ENCODE measurements at places on chromosomes 12 and 14.

DNA sequence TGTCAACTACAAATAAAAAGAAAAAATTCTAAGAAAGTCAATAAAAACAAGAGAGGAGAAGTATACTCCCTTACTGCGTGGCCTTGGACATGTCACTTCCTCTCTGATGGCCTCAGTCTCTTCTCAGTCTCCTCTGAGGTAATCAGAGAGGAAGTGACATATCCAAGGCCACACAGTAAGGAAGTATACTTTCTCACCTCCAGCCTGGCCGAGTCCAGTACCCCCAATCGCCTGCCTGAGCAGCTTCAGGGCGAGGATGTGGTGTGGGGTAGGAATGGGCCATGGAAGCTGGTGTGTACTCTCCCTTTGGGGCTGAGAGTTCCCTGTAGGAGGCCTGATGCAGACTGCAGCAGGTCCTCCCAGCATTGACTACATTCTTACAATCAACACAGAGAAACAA lies 15.8 kb downstream of the VDR start:
- DNase-seq: no peak

GRCh38 chr12:125187148-125187745 lies 122.0 kb downstream of the AACS start:
- peak; percentile 71 for DNase-seq

GRCh38 chr14:78130356-78130755 lies 39.8 kb upstream of the NRXN3 start:
- DNase-seq: no peak

GRCh38 chr14:99004112-99004511 lies 267.9 kb downstream of the BCL11B start:
- no peak for DNase-seq

DNA sequence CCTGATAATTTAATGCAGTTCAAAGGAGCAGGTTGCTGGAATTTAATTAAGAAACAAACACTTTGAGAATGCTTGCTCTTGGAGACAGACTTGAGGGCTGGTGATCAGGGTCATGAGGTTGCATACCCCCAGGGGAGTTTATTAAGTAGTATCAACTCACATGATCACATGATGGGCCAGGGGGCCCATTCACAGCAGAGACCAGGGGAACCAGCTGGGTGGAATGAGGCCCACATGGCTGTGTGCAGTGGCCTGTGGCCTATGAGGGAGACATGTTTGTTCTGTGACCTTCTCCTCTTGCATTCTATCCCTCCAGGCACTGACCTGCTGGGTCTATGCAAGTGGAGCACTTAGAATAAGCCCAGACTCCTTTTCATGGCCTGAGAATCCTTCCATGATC lies 266.6 kb upstream of the PWP1 start:
- DNase-seq: no peak

DNA sequence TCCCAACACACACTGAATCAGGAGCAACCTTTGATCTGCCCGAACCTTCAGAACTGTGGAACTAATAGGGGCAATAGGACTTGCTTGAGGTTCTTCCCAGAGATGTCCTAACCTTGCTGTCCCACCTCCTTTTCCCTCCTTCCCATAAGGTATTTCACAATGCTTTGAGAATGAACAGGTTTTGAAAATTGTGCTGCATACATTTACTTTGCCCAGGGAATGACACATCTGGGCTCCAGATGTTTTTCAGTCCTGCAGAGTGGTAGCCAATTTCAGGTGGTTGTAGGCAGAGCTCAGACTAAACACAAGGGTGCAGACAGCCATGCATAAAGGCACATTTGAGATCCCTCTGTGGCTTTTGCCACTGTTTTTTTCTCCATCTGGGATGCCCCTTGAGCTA lies 206.7 kb upstream of the PWP1 start:
- no peak for DNase-seq

- no peak for DNase-seq
Measured at GRCh38 chr14:80491650-80492049, 280.3 kb upstream of the DIO2 start.

DNA sequence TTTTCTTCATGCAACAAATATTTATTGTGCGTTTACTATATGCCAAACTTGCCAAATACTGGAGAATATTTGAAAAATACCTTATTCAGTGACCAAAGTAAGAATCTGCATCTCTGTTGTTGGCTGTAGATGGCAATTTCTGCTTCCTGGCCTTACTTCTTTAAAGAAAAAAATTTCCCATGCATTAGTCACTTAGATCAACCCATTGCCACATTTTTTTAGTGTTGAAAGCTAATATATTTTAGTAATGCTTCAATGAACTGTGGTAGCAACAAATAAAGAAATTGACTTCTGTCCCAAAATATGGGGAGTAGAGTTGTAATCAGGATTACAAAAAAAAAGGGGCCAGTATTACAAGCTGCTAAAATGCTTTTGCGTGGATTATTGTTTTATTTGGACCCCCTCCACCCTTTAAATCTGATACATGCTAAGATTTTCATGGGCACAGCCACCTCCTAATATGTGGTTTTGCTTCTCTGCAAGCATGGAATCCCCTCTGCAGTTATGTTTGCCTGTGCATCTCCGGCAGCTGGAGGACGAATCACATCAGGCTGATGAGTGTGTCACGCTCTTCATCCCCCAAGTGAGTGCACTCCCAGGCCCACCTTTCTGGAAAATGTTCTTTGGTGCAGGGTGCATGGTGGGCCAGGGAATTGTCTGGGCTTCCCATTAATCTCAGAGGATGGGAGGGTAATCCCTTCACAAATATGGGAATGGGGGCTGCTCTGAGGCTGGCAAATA lies 38.1 kb upstream of the PTCSC3 start:
- no peak for DNase-seq

Measured in cardiac muscle cell (in vitro differentiated cells and primary cell).